ENCODE measurements at places on chromosomes 16 and 17.

DNA sequence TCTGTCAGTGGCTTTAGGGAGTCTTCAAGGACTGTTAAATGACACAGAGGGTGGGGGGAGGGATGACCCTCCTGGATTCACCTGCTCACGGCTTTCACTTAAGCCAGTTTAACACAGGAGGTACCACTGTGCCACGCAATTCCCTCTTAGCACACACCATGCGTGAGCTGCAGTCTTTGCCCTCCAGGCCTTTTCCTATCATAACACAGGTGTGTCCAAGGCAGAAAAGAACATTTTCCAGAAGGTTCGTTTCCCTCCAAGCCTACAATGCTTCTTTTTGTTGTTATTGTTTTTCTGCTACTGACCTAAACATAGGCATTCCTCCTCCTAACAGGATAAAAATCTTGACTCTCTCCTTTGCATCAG is 1.1 kb downstream of the ZFHX3 start:
- no peak for DNase-seq

GRCh38 chr16:88790312-88791211 is 5.5 kb upstream of the PIEZO1 start:
- peak; percentile 28 for DNase-seq

- no peak for DNase-seq
Observed at GRCh38 chr16:17392127-17392856, 78.5 kb downstream of the XYLT1 start.

GRCh38 chr17:76584427-76585032 is 1.1 kb downstream of the ST6GALNAC2 start:
- DNase-seq = no peak

DNA sequence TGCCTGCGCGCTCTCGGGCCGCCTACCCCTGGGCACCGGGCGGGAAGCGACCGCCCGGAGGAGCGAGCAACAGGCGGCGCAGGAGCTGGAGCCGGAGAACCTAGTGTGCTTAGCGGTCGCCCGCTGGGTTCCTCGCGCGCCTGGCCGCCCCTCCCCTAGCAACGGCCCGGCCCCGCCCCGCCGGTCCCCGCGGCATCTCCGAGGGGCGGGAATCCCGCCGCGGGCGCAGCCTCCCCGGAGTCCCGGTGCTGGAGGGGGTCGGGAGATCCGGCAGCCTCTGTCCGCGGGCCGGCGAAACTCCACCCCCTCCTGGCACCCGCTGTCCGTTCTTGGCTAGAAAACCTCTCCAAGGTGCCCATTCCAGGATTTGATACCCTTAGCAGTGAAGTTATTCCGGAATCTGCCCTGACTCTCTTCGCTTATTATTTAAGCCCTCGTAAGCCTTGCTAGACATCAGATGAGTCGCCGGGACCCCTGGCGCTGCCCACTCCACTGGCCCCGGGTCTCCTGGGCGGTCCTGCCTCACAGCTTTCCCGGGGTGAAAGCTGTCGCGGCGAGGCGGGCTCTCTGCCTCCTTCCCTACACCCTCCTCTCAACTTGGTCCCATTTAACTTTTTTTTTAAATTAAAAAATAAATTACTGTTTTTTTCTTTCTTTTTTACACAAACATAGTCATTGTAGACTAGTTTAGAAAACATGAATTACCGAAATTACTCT is at the start of gene RPRML:
RPRML (minus strand) TSS at position 107 of the 717 bp plus-strand sequence. CDS start 246 bp downstream, outside the sequence.
- no peak for DNase-seq

- no peak for DNase-seq
Observed at GRCh38 chr16:8712589-8713361, 38.4 kb downstream of the ABAT start.

GRCh38 chr17:48499735-48500434 is 30.9 kb downstream of the HOXB1 start:
- no peak for DNase-seq

DNA sequence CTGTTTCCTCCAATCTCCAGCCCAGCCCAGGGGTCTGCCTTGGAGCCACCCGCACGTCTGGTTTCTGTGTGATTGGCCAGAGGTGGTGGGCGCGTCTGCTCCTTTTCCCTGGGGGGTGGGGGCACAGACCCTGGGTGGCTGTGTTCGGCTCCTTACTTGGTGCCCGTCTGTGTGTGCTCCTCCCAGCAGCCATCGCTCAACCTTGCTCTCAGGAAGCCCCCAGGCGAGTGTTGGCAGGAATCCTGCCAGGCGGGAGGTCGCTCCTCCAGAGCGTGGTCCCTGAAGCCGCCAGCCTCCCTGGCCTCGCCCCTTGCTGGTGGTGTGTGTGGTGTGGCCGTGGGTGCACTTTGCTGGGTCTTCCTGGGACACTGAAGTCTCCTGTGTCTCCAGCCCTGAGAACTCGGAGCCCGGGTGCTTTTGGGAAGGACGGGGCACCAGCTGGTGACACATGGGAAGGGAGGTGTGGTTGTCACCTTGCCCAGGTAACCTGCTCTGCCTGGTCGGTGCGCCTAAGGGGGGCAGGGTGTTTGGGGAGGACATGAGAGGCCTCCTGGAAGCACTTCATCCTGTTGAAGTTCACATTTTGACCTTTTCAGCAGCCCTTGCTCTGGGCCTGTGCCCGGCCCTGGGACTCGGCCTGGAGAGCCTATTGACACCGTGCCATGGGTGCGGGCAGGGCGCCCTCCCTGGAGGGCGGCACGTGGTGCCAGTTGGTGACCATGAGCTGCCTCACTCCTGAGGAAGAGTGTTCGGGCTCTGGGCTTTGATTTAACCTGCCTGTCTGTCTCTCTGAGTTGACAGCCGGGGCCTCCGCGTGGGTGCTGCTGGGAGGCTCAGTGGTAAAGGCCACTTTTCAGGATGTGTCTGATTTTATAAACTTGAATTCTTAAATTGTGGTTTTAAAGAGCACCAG is 49.0 kb upstream of the ZNF750 start:
- no peak for DNase-seq

DNA sequence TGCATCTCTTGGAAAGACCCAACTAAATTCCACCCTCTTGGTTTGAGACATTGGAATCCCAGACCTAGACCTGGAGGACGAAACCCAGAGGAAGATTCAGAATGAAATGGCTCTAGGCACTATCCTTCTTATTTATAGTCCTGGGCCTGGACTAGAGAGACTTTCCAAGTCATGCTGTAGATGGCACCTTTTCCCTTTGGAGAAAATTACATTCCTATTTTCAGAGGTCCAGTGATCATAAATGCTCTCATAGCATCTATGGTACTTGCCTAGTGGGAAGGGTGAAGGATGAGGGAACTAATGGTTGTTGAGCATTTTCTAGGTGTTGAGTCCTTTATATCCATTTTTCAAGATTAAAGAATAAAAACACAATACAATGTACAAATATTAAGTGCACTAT is 37.1 kb downstream of the SPACA3 start:
- no peak for DNase-seq

DNA sequence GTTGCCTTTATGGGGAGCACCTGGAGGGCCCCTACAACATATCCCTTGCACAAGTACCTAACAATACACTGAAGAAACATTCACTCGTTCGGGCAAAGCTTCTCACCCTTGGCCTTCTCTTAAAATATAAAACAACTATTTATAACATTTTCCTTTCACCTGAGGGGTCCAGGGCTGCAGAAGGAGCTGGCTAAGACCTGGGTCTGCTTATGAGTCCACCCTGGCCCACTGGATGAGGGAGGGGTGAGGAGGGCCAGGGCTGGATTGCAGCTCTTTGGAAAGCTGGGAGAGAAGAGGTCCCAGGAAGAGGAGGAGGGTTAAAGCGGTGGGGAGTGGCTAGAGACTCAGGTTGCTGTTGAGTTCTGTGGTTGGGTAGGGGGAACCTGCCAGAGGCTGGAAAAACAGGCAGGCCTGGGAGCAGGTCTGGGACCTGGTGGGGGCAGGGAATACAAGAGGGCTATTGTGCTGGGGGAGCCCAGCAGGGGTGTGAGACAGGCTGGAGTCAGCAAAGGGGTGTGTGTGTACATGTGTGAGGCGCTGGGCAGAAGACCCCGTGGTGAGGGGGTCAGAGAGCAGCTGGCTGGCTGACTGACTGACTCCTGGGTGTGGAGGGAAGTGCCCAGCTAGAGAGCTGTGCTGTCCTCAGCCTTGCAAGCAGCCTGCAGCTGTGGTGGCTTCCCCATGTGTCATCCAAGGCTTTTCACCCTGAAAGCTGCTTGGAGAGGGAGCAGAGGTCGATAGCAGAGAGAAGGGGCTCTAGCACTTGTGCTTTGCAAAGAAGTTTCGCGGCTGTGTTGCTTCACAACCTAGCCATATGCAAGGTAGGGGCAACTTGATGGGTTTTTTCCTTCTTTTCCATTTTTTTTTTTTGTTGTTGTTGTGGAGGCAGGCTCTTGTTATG is 10.2 kb upstream of the MRC2 start:
- DNase-seq = no peak
